ENCODE measurements at places on chromosomes 1 and 21.

GRCh38 chr1:222926566-222926965 is 111.7 kb downstream of the DISP1 start:
- no peak for DNase-seq

- no peak for DNase-seq
These were observed 366.9 kb downstream of the DPYD start for GRCh38 chr1:97553971-97554370.

DNA sequence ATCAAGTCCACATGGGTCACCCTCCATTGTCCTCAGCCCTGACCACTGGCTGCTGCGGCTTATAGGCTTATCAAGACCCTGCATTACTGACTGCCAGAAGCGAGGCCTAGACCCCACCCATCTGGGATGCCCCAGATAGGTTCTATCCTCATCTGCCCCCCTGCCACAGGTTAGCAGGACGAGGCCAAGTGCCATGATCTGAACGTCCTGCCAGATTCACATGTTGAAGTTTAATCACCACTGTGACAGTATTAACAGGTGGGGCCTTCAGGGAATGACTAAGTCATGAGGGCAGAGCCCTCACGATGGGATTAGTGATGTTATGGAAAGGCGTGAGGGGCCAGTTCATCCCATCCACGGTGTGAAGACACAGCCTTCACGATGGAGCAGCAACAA is 6.2 kb upstream of the CPLANE2 start:
- DNase-seq = no peak

GRCh38 chr1:201098992-201099677 is 13.1 kb downstream of the CACNA1S start:
- DNase-seq = no peak

DNA sequence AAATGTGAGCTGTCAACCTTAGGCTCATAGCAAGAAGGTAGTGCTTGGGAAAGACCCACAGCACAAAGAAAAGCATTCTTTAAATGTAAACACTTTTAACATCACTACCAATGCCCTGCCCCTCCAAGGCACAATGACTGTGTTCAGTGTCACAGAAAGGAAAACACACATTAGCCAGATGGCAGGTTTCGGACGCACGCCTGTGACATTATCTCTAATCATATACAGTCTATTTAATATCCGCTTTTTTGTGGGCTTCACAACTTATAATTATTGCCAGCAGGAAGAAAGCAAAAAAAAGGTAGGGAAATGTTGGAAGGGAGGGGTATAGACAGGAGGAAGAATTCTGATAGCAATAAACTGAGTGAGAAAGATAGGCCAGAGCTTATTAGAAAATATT is 112.4 kb upstream of the BEND5 start:
- DNase-seq = no peak

DNA sequence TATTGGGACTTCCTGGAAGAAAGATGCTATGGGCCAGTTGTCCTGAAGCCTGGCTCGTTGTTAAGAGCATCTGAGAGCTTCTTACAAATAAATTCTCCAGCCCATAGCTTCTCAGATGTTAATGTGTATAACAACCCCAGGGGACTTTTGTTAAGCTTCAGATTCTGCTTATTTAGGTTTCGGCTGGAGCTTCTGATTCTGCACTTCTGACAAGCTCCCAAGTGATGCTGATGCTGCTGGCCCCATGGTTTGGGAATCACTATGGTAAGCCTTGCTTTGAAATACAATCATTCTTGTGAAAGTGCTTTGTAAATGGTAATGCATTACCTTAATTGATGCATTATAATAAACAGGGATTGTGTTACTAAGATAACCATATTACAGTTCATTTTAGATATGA is 281.8 kb upstream of the PLD5 start:
- DNase-seq = peak; percentile 20
